Activated CD4-positive, alpha-beta T cell treated with anti-CD3 and anti-CD28 coated beads for 1 hour (primary cell): ENCODE measurements at places on chromosomes 6 and 20.

DNA sequence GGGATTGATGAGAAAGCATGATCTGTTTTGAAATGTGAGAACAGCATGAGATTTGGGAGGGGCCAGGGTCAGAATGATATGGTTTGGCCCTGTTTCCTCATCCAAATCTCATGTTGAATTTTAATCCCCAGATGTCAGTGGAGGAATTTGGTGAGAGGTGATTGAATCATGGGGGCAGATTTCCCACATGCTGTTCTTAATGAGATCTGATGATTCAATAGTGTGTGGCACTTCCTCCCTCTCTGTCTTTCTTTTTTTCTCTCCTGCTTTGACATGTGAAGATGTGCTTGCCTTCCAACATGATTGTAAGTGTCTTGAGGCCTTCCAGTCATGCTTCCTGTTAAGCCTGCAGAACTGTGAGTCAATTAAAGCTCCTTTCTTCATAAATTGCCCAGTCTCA is 1060.3 kb upstream of the CITED2 start:
- no peak for DNase-seq

GRCh38 chr6:154238831-154239230 is 117.8 kb downstream of the IPCEF1 start:
- no peak for DNase-seq

DNA sequence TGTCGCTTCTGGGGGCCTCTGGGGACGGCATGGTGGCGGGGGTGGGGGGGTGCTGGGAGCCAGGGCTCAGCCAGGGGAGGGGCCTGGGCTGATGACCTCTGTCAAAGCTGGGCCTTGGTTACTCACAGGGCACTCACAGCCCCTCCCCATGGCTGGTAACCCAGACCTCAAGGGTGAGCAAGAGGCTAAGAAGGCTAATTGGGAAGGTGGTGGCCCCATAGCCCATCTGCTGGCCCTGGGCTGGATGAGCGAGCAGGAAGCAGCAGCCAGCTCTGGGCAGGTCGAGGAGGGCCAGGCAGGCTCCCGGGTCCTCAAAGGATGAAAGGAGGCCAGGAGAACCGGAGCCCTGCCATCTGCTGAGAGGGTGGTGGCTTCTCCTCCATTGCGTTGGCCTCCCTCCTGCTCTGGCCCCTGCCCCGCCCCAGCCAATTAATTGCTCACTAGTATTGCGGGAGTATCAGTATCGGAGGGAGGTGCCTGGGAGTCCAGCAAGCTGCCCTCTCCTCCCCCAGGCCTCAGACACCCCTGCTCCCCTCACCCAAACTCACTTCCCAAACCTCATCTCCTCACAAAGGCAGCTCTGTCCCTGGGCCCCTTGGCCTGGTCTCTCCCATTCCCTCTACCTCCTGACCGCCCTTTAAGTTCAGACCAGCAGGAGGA is 1.0 kb upstream of the CDSN start:
- DNase-seq = no peak

DNA sequence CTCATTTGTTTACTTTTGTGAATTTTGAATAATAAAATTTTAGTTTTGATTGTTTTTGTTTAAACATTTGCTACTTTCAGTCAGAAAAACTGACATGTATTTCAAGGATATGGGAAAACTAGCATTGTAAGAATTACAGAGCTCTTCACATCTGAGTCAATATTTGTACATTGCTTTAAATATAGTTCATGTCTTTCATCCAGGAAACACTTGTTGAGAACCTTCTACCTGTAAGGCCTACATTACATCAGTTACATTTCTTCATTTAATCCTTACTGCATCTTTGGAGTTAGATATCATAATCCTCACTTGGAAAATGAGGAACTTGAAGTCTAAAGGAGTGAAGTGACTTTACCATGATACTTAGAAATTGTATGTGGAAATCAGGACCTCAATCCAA is 242.9 kb downstream of the KCNQ5 start:
- DNase-seq = no peak

DNA sequence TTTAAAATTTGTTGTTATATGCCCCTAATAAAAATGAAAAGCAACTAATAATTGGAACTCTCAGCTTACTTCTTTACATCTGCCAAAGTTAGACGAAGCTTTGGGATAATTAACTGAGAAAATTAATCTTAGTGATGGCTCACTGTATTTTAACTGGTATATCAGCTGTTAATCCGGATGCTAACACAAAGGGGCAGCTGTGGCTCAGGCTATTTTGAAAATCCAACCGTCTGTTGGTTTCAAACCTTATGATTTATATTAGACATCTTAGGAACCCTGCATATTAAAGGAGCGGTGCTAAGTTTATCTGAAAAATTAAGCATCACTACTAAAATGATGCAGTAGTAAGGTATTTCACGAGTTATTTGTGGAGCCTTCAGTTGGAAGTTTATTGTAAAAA is 96.6 kb downstream of the AKAP7 start:
- no peak for DNase-seq

- DNase-seq = no peak
Observed at GRCh38 chr6:53441761-53442160, 93.0 kb upstream of the ELOVL5 start.

- no peak for DNase-seq
Observed at GRCh38 chr6:139981066-139981624, 606.7 kb upstream of the CITED2 start.

GRCh38 chr6:155004576-155005372 is 9.7 kb downstream of the TIAM2 start:
- DNase-seq = no peak

GRCh38 chr6:14172562-14172961 is 55.0 kb downstream of the CD83 start:
- DNase-seq = no peak

- DNase-seq = no peak
Observed at GRCh38 chr20:19621072-19621471, 137.0 kb upstream of the RIN2 start.

DNA sequence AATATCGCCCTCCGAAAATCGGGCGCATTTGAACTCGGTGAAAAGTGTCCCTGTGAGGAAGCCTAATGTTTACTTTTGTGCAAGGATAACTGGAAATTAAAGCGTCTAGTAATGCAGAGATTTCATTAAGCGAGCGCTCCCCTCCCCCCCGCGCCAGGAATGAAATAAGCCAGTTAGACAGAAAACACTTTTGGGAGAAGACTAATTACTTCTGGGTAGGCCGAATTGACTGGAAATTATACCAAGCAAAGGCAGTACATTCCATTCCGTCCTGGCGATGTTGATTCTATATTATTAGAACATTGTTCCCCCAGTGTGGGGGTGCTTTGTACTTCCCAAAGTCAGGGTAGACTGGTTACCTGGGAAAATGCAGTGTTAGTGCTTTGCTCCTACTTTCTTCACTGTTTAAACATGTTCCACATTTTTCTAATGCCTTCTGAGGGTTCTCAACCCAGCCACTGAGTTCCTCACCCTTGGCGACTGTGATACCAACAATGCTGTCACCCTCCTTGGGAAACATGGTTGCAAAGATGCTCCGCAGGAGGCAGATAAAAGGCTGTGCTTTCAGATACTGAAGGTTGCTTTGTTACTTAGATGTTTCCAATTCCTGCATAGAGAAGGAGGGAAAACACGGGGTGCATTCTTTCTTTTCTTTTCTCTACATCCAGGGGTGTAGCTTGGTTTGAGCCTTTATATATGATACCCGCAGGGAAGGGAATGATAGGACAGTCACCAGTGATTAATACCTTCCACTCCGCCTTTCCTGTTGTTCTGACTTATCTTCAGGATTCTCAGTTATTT is 2.6 kb downstream of the GJA1 start:
- DNase-seq = no peak

- no peak for DNase-seq
Observed at GRCh38 chr6:81235512-81235911, 517.0 kb downstream of the TENT5A start.

- DNase-seq = peak; percentile 87
Observed at GRCh38 chr6:96521644-96522464, at the start of gene UFL1. UFL1 (plus strand) TSS chr6:96521806; CDS start chr6:96521874, 68 bp downstream.

GRCh38 chr6:139422105-139423036 is 47.9 kb upstream of the CITED2 start:
- DNase-seq = no peak

- no peak for DNase-seq
Observed at GRCh38 chr20:38357653-38358207, 11.4 kb downstream of the LBP start.
